Skeletal muscle cell (primary cell): ENCODE measurements at places on chromosomes 3 and 15.

DNA sequence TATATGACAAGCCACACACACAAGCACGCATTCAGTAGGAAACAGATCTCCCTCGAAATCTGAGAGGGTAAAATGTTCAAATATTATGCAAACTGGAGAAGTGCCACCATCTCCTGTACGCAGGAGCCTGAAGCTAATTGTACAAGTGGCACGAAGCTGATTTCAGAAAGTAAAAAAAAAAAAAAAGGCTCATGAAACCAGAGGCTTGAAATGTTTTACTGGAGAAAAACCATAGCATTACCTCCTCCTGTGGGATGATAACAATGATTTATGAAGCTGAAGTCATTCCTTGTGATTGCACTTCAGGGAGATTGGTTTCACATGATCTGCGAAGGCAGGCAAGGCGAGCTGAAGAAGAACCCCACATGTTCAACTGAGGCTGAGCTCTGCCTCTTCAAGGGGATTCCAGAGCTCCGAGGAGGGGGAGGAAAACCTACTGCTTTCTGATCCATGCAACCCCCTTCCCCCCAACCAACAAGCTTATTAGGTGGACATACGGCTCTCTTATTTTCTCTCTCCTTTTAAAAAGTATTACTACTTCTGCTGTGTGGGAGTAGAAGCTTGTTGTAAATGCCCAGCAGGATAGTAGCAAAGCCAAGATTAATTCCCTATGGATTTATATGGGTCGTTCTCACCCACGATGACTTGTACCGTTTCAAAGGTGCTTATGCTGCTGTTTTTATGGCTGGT, 101.1 kb downstream of the GREM1 start:
- peak; percentile 88 for DNase-seq

DNA sequence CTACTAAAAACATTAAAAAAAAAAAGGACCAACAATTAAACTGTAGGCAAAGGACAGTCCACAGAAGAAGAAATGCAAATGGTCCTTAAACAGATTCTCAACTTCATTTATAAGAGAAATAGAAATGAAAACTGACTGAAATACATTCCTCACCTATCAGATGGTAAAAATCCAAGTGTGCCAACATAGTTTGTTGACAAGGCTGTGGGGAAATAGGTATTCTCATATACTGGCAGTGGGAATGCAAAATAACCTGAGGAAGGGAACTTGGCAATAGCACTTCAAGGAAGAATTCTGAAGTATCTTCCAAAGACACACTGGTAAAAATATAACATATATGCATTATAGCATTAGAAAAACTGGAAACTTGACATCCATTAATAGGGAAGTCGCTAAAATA, 53.8 kb downstream of the SLC24A1 start:
- no peak for DNase-seq

- no peak for DNase-seq
Observed at GRCh38 chr3:78871048-78871447, 896.8 kb downstream of the ROBO1 start.

DNA sequence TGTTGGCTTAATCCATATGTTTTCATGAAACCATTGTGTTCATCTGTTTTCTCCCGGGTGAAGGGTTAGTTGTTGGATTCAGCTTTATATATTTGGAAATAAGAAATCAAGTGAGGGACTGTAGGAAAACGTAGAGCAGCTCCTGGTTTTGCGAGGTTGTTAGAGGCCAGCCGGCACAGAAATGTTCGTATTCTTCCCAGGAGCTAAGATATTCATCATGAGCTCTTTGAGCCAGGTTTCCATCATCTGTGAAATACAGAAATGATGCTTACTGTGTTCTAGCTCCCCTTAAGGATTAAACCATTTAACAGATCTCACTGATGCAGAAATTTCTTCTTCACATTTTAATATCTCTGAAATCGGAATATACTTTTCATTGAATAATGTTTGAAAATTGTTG, 235.5 kb downstream of the PTPRG start:
- DNase-seq, result no peak

DNA sequence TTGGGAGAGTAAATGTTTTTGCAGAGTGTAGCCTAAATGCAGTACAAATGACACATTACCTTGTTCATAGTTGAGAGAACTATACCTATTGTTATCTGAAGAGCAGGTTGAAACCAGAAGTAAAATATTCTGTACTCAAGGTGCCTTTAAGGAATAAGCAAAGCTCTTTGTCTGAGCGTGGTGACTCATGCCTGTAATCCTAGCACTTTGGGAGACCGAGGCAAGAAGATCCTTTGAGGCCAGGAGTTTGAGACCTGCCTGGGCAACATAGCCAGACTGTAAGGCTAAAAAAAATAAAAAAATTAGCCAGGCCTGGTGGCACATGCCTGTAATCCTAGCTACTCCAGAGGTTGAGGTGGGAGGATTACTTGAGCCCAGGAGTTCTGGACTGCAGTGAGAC, 2.2 kb upstream of the RNF13 start:
- DNase-seq, result no peak

GRCh38 chr3:151434151-151434890, 26.5 kb downstream of the IGSF10 start:
- peak; percentile 82 for DNase-seq

GRCh38 chr3:135069406-135069805, 274.3 kb downstream of the EPHB1 start:
- DNase-seq, result no peak

DNA sequence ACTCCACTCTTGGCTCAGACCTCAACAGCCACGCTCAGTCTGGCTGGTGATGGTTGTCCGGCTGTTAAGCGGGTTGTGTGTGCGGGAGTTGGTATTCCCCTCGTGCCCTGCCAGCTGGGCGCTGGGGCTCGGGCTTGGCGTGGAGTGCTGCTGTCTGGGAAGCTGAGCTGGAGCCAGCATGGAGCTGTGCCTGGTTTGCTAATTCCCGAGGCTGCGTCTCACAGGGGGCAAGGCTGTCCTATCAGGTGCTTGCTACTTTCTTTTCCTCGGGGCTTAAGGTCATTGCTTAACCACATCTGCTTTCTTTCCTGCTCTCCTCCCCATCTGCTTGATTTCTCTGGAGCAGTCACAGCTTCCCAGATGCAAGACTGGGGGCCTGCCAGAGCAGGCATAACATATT, 29.9 kb downstream of the PDIA5 start:
- peak; percentile 39 for DNase-seq

DNA sequence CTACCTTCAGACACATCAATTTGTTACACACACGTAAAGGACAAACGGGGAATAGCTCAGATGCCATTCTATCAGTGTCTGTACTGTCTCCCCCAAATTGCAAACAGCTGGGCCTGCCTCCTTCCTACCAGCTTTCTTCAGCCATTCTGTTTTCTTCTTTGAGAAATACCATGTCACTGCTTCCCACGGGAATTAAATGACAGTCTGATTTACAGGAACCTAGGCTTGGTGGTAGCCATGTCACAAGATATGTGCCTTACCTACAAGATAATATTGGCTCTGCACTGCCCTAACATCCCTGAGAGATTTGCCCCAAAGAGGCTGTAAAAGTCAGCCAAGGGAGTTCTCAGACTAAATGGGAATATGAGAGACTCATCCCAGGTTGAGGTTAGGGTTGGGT, 308.3 kb downstream of the LRTM1 start:
- no peak for DNase-seq

DNA sequence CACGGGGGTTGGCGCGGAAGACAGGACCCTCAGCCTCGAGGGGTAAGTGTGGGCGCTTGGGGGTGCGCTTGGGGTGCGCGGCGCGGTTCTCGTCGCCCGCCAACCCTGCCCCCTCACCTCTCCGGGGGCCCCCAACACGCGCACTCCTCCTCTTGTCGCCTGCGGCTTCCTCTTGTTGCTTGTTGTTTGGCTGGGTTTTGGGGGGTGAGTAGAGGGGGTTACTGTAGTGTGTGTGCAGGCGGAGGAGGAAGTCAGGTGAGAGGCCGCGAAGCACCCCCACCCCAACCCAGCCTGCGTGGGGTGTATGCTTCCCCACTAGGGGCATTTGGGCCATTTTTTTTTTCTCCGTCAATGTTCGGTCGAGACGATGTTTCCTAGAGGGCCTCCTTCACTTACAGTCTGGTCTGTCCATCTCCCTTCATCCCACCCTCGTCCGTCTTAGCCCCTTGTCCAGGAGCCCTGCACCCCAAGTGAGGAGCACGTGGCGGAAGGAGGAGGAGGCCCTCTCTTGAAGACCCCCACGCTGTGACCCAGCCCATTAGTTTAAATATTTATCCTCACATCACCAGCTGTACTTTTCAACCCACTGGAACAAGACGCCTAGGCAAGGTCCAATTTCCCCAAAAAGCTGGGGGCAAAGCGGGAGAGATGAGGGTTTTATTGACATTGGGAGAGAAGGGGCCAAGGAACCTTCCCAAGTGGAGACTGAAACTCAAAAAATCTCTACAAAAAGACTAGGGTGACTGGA, 20.4 kb upstream of the SATB1 start:
- DNase-seq, result no peak

DNA sequence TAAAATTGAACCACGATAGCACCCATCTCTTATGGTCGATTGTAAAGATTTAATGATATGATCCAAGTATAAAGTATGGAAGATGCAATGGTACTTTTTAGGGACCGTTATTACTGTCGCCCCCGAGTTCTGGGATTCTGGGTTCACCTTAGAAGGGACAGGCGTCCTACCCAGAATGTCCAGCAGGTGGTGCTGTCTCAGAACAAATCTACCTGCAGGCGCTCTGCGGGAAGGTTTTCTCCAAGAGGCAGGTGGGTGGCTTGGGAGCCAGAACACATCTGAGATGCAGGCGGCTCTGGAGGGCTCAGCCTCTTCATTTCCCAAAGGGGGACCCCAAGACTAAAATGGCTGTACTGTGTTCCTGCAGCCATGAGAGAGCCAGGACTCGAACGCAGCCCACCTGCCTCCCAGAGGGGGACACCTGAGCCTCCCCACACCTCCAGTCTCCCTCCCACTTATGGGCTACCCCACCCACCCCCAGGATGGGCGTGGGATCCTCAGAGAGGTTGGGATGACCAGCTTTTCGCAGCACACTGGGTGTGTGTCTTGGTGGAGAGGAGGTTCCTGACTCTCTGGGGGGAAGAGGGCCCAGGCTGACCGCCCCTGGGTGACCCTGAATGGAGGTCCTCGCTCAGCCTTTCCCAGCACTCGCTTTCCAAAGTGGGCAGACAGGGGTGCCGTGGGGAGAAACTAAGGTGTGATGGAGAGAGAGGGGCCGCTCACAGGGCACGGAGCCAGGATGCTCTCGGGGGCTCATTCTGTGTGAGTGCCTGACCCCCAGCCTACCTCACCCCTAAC, 28.1 kb upstream of the CORO2B start:
- DNase-seq, result no peak

GRCh38 chr3:182925330-182925943, 54.9 kb downstream of the DCUN1D1 start:
- DNase-seq, result peak; percentile 52

DNA sequence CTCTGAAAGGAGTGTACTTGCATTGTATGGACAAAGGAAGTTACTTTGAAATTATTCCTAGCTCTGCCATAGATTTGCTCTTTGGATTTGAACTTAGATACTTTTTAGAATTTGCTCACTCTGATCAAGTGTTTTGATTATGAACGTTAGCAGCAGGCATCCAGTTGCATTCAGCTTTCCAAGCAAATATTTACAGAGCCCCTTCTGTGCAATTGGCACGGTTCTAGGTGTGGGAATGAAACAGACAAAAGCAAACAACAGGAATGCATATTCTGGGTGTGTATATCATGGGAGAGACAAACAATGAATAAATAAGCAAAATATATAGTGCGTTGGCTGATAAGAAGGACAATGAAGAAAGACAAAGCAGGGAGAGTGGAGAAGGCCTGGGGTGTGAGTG, 125.5 kb upstream of the ADAMTS9 start:
- DNase-seq, result no peak

- no peak for DNase-seq
Observed at GRCh38 chr3:71468311-71469137, 115.0 kb downstream of the FOXP1 start.

- no peak for DNase-seq
Observed at GRCh38 chr3:159187232-159187631, 385.4 kb downstream of the MFSD1 start.

- no peak for DNase-seq
Observed at GRCh38 chr3:196143708-196144382, 62.0 kb upstream of the TFRC start.

DNA sequence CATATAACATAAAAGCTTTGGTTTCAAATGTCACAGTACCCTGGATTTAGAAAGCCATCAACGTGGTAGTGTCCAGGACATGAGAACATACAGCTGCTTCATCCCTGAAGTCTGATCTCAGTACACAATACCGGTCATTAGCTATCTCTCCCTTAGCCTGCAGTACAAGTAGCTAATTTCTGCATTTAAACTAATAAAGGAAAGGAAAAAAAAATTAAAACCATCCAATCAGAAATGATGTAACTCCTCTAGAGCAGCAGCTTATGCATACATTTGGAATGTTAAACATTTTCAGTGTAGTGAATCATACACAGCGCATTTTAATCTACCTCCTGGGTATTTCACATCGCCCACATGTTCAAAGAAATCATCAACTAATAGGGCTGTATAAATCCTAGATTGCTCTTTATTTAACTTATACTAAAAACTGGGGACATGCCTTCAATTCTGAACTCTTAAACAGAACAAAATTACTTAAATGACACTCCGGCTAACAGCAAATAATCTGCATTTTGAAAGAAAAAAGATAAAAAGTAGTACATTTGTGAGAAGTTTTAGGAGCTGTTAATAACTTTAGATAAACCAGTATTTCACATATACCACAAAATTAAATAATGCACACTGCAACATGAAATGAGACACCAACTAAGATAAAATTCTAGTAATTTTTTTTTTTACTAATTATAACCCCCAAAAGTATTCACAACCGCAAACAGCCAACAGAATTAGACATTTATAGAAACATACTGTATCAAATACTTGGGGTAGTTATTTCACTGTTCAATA, 3.7 kb downstream of the IGF2BP2 start:
- peak; percentile 75 for DNase-seq

- no peak for DNase-seq
Observed at GRCh38 chr15:74383286-74383685, 15.8 kb upstream of the CYP11A1 start.

- DNase-seq, result peak; percentile 24
Observed at GRCh38 chr3:37969596-37970100, 20.9 kb upstream of the VILL start.

GRCh38 chr15:100613208-100613607, 10.8 kb downstream of the ASB7 start:
- no peak for DNase-seq

GRCh38 chr15:67549736-67550135, 7.2 kb downstream of the MAP2K5 start:
- no peak for DNase-seq
